ENCODE measurements at places on chromosomes 12 and 14. TPM values are rescaled to one million over a fixed set of nuclear protein-coding genes. Genes with fewer than 3 reads are reported as not detected.

MSI1 gene
- 24.0 TPM for polyA plus RNA-seq

DHRS2 gene
- 62.0 TPM for polyA plus RNA-seq

NGB gene
- not detected for polyA plus RNA-seq

TAS2R8 gene
- polyA plus RNA-seq = not detected

PTGER2 gene
- 7.8 TPM for polyA plus RNA-seq

NABP2 gene
- 28.2 TPM for polyA plus RNA-seq

HHIPL1 gene
- polyA plus RNA-seq = 1.8 TPM

DNA sequence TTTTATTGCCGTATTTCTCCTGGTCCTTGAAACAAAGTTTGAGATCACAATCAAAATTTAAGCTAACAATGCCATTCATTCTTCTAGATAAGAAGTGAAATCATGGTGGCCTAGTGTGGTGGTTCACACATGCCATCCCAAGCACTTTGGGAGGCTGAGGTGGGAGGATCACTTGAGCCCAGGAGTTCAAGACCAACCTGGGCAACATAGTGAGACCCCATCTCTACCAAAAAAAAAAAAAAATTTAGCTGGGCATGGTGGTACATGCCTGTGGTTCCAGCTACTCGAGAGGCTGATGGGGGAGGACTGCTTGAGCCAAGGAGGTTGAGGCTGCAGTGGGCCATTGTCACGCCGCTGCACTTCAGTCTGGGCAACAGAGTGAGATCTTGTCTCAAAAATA lies 24.2 kb downstream of the GDF11 start:
- no peak for DNase-seq

GRCh38 chr12:89176676-89177075 lies 175.6 kb downstream of the DUSP6 start:
- no peak for DNase-seq

DNA sequence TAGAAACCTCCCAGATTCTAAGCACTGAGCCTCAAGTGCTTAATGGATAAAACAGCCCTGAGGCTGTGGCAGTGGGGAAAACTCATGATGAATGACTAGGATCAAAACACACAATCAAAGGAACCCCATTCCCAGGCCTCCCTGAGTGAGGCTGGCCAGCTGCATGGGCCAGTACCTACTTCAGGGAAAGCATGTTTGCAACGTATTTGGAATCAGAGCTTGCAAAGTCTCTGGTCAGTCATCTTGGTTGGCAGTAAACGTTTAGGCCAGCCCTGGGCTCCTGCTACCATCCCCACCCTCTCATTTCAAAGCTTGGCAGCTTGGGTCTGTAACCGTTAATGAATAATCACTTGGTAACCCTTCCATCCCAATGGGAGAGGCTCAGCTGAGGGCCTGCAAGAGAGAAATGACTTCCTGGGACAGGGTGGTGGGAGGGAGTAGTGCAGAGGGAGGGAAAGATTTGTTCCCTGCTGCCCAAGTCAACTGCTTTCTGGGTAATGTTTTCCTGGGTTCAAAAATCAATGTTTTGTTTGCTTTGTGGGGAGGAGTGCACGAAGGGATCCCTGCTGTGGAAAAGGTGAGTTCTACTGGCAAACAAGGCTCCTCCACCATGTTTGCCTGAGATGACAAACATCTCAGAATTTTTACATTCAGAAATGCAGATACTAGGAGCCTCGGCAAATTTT lies 2.0 kb upstream of the RNASE8 start:
- DNase-seq = no peak

- DNase-seq = no peak
Observed at GRCh38 chr12:76402259-76402658, 54.0 kb upstream of the BBS10 start.

DNA sequence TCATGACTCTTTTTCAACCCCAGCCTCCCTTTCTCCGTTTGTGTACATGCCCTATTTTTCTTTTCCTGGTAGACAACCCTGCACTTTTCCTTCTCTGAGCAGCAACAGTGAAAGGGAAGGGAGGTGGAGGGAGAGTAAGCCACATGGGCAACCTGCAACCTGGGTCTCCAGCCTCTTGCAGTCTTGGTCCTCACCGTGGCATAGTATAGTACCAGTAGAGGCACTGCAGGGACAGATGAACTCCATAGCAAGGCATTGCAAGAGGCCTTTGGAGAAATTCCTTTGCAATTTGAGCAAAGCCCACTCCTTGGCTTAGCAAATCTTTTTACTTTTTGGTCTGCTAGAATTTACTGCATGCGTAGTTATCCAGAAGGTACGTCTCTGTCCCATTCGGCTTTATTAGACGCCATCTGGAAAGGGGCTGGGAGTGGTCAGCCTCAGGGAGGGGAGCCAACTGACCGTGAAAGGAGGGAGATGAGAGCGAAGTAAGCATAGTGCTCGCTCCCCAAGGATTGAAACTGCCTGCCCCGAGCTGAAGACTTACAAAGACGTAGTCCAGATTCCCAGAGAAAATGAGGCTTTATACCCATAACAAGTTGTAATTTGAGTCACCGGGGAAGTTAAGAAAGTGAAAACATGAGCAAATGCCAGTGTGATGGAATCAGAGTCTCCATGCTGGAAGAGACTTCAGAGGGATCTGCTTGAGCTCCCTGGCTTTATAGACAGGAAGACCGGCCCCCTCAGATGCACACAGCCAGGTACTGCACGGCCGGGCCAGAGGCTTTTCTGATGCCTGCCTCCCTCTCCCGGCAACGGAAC lies 332.0 kb downstream of the CACNA1C start:
- DNase-seq = no peak

DNA sequence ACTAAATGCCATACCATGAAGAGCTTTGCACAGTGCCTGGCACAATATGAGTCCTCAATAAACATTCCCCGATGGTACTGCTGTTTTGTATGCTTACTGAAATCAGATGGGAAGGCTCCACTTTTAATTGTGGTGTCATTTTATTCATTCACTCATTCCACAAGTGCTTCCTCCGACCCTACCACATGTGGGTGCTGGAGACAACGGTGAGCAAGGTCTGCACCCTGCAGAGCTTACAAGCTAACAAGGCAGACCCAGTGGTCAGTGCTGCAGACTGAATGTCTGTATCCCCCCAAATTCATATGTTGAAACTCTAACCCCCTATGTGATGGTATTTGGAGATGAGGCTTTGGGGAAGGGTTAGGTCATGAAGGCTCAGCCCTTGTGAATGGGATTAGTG lies 48.3 kb downstream of the RFX4 start:
- no peak for DNase-seq

DNA sequence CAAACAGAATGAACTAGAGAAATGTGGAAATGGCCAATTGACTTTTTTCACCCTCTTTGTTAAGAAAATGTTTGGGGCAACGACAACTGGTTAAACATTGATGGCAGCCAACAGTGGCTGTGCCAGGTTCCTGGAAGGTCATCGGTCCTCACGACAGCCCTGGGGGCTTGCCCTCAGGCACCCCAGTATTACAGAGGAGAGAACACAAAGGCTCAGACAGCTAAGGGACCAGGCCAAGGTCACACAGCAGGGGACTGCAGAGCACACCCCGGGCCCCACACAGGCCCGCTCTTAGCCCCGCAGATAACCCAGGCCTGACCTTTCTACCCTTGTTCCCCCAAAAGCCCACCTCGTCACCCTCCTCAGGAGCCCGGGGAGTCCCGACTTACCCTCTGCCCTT lies 1.3 kb downstream of the TRPV4 start:
- no peak for DNase-seq

DNA sequence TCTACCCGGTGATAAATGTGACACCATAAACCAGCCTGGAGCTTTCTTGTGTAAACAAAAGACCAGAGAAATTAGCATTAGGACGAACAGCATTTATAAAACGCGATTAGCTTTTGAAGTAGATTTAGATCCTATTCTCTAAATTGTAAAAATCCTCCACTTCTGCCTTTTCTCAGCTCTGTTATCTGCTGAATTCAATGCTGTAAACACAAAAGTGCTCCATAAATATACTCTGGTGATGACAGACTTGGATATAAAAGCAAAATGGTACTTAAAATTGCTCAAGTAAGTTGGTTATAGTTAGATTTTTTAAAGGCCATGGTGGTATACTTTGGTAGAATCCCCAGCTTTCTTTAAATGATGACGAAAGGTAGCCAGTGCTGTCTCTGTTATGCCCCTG lies 114.6 kb upstream of the RMST start:
- DNase-seq = no peak

DNA sequence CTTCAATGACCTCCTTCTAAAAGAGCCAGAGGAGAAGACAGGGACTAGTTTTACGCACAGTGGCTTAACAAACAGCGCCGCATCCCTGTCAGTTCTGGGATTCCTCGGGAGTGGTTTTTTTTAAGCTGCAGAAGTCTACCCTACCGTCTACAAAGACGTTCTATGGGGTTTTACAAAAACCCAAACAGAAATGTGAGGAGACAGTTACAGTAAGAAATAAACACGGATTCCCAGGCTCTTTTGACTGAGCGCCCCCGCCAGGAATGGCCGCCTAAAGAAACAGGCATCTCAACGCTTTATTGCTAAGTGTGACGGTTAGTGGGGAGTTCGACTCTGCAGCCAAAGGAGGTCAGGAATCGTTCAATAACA lies 484 bp downstream of the ALKBH1 start:
- DNase-seq = peak; percentile 24

- DNase-seq = no peak
Observed at GRCh38 chr12:84810611-84811010, 102.0 kb downstream of the SLC6A15 start.

- DNase-seq = no peak
Observed at GRCh38 chr12:82378997-82379396, 20.7 kb downstream of the METTL25 start.

DNA sequence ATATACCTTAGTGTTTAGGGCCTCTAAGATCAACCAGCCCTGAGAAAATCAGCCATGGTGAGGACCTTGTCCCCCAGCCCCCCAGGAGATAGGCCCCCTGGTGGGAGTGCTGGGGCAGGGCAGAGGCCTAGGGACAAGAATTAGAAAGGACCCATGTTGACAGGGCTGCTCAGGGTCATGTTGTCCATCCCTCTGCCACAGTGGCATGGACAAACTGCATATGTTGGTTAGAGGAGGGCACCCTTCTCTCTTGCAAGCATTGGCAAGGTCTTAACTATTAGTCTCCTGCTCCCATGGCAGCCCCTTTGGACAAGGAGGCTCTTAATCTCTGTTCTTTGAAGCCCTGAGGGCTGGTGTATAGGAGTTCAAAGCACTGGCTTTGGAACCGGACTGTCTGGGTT lies 755 bp upstream of the PTPN6 start:
- no peak for DNase-seq

DNA sequence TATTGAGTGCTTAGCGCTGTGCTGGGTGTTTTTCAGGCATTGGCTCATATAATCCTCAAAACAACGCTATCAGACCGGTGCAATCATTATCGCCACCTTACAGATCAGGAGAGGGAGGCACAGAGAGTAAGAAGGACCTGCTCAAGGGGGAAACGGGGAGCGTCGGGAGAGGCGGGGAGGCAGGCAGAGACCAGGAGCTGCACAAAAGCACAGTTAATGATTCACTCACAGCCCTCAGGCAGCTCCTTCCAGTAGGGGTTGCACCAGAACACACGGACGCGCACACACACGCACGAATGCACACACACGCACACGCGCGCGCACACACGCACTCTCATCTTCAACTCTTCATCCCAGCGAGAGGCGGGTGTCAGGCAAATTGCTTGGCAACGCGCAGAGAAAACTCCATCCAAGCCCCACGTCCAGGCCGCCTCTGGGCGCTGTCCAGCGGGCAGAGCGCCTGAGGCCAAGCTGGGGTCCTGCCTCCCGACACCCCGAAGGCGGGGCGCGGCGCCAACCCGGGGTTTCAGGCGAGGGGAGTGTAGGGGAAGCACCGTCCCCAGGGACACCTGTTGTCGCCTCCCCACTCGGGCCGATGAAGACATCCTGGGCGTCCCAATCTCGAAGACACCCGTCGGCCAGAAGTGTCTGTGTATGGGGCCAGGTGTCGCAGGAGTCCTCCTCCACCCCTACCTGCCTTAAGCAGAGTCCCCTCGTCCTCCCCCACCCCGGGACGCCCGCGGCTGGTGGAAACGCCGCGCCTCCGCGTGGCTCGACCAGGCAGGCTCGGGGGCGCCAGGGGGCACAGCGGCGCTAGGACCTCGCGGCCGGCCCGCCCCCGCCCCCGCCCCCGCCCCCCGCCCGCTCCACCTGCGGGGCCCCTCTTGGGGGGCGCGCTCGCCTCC lies 35.5 kb upstream of the STON2 start:
- peak; percentile 80 for DNase-seq

- DNase-seq = no peak
Observed at GRCh38 chr12:107525719-107526554, 159.7 kb upstream of the PWP1 start.

- DNase-seq = no peak
Observed at GRCh38 chr14:59116984-59117415, 71.5 kb upstream of the DAAM1 start.

DNA sequence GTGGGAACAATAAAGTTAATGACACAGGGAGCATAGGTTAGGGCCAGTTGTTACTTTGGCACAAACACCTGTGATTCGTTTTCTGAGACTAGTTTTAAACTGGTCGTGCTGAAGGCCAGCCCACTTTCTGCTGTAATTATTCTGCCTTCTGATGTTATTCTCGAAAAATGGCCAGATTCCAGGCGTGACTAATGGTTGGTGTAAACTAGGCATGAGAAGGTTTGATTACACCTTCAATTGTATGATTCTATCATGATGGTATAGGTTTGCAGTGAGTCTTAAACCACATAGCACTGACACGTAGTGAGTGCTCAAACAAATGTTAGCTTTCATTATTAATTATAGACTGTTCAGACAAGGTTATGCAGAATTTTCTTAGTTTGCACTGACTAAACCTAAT lies 39.0 kb downstream of the CKB start:
- peak; percentile 21 for DNase-seq

- DNase-seq = no peak
Observed at GRCh38 chr14:51682411-51682810, 30.7 kb downstream of the FRMD6 start.

- no peak for DNase-seq
Observed at GRCh38 chr12:116026768-116027550, 250.5 kb downstream of the MED13L start.

DNA sequence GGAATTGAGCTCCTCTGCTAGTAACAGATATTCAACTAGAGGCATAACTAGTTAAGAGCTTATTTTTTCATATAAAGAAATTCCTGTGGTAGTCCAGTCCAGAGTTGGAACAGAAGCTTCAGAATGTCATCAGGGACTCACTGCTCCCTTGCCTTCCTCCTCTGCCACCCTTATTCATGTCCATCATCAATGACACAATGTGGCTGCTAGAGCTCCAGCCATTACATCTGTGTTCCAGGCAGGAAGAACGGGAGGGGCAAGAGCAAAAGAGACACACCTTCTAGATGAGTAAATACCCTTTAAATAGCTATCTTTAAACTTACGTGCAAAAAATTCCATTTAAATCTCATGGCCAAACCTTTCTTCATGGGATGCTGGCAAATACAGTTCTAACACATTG lies 47.3 kb upstream of the HMGA2 start:
- DNase-seq = no peak

- no peak for DNase-seq
Observed at GRCh38 chr12:52455821-52456220, 3.9 kb upstream of the KRT6B start.
